LHCN-M2 (cell line): ENCODE measurements at places on chromosomes 1 and 21.

DNA sequence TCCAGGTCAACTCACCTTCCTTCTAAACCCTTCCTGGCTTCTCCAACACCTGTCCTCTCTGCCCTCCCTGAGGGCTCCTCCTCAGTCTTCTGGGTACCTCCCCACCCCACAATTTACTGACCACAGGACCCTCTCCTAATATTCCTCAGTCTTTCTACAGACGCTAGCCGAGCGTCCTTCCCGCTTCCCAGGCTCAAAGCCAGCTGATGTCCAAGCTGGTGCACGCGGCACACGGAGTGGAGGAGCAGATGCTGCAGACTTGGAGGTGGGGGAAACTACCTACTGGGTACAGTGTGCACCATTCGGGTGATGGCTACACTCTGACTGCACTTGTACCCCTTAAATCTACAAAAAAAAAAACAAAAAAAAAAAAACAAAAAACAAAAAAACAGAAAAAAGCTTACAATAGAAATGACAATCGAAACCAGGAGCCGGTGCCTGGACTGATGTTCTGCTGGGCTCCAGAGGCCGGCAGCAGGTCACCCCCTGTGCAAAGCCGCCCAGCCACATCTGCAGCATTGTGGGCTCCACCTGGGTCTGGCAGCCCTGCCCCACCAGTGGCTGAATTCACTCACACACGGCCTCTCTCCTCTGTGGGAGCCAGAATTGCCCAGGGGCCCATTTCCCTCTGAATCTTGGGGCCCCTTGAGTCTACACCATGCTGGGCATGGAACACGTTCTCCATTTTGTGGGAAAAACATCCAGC, 7.0 kb downstream of the TRIM11 start:
- no peak for DNase-seq

DNA sequence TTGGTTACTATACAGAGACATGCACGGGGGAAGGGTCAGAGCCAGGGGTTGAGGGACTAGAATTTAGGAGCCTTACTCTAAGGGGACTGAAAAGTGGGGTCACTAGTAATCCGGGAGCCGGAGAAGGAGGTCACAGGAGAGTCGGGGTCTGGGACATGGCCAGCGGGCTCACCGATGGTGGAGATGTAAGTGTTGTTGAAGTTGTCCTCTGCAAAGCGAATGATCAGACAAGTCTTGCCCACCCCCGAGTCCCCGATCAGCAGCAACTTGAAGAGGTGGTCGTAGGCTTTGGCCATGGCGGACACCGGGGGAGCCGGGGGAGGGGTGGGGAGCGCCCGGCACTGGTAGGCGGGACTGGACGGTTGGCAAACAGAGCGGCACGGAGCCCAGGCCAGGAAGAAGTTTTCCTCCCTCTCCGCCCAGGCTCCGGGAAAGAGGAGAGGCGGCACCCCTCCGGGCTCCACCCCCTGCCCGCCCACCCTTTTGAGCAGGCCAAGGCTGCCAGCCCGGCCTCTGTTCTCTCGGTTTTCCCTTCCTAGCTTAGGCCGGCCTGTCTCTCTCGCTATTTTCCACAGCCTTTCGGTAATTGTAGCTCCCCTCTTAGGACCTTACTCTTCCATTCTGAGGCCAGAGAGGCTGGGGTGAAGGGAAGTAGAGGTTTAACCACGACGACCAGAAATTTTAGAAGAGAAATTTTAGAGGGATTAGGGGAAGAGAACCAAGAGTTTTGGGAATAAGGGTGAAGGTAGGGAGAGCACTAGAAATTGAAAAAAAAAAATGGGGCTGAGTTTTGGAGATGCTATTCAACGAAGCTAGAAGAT, at the start of gene RAB13:
TSS of gene RAB13 (minus strand) at position 399 of the 821 bp plus-strand sequence. CDS start at position 296, 103 bp downstream.
- DNase-seq: peak; percentile 83

- no peak for DNase-seq
These were observed 17.4 kb downstream of the PIK3C2B start for GRCh38 chr1:204477036-204477740.

DNA sequence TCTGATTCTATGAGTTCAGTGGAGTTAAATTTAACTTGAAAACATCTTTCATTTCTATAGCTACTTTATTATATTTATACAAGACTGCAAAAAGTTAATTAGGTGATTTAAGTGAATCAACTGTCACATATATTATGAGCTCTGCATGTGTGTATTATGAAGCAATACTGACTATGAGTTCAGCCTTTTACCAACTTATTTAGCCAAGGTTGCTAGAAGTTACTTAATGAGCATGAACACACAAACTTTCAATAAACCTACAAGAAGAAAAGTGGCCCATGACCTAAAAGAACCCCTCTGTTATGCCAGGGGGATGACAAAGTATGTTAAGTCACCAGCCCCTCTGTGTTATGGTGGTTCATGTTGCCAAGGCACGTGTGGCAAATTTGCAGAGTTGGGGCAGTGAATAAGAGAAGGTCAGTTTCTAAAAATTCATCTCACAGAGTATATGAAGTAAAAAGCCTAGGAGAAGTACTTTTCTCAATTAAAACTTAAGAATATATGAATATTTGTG, 86.7 kb upstream of the LYPLAL1 start:
- no peak for DNase-seq

DNA sequence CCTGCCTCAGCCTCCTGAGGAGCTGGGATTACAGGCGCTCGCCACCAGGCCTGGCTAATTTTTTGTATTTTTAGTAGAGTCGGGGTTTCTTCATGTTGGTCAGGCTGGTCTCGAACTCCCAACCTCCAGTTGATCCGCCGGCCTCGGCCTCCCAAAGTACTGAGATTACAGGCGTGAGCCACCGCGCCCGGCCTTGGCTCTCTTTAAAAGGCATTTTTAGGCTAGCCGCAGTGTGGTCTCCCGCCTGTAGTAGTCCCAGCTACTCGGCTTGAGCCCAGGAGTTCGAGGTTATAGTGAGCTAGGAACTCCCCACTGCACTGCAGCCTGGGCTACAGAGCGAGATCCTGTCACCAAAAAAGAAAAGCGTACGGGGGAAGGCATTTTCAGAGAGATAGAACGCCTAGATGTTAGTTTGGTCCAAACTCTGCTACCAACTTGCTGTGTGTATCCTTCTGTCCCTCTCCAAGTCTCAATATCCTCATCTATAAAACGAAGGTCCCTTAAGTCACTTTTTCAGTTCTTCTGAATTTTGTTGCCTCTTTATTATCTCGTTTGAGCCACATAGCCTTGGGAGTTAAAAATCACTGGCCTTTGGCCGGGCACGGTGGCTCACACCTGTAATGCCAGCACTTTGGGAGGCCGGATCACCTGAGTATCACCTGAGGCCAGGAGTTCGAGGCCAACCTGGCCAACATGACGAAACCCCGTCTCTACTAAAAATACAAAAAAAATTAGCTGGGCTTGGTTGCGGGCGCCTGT, 734 bp downstream of the MED18 start:
- DNase-seq: peak; percentile 42
